ENCODE measurements at places on chromosomes 7 and 10.

DNA sequence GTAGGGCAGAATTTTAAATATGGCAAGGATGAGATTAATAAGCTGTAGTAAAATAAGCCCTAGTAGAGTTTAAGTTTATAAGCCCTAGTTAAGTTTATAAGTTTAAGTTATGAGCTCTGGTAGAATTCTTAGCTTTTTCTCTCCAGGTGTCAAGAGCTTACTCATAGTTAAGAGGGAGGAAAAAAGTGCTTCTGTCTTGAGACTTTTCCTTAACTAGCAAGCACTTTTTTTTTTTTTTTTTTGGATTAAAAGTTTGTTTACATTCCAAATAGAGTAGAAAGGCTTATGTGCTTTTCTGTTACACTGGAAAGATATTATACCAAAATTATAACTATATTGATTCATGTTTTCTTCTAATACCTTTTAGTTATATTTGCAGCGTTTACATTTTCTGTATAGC, 25.5 kb upstream of the MPP7 start:
- DNase-seq, result no peak

DNA sequence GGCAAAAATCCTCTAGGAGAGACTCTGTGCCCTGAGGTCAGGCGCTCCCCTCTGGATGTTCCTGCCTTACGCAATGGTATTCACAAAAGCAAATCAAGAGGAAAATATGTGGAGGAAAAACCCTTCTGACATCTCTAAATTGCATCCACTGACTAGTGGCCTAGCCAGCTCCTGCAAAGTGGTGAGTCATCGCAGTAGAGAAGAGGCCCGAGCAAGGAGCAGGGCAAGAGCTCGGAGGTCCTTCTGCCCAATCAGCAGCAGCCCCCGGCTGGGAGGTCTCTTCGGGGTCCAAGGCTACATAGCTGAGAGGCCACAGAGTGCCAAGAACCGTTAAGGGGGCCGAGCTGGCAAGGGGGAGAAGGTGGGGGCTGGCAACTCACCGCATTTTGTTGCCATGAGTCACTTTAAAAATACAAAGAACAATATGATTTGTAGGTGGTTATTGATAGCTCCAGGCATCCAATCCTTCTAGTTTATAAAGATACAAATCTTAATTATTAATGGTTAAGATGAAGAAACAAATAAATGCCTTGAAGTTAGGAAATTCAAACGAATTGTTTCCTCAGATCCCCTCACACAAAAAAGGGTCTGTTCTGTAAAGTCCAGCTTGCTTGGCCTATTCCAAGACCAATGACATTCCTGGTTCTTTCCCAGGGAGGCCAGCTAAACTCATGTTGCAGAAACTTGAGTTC, 161.6 kb downstream of the PKD1L1 start:
- peak; percentile 53 for DNase-seq

GRCh38 chr7:22394739-22395138, 37.8 kb upstream of the RAPGEF5 start:
- DNase-seq, result no peak

- DNase-seq, result no peak
Measured at GRCh38 chr7:51067258-51067657, 249.4 kb downstream of the COBL start.

- no peak for DNase-seq
Measured at GRCh38 chr7:44473295-44473694, 17.2 kb downstream of the NUDCD3 start.

GRCh38 chr7:149690688-149691446, 82.5 kb downstream of the ZNF467 start:
- DNase-seq, result peak; percentile 46

- DNase-seq, result no peak
Measured at GRCh38 chr10:29353305-29353704, 64.4 kb downstream of the LYZL1 start.

- DNase-seq, result no peak
Measured at GRCh38 chr7:112654322-112655216, 135.6 kb downstream of the TMEM168 start.

DNA sequence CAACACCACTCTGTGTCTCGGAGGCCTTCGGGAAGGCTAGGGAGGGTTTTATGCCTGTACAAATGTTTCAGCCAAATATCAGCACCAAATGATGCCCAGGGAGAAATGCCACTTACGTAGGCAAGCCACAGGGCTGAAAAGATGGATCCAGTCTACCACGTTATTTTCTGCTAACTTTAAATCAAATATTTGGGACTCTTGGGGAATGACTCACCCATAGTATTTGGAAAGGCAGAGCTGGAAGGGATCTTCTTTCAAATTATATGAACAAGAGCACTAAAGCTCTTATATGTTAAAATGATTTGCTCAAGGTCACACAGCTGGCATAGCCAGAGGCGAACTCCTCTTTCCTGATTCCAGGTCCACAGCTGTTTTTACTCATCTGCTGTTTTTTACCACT, 591.4 kb downstream of the SORCS1 start:
- no peak for DNase-seq

- DNase-seq, result no peak
Measured at GRCh38 chr7:6252748-6253147, 19.7 kb downstream of the CYTH3 start.

GRCh38 chr10:118981946-118982345, 47.6 kb upstream of the NANOS1 start:
- DNase-seq, result no peak

DNA sequence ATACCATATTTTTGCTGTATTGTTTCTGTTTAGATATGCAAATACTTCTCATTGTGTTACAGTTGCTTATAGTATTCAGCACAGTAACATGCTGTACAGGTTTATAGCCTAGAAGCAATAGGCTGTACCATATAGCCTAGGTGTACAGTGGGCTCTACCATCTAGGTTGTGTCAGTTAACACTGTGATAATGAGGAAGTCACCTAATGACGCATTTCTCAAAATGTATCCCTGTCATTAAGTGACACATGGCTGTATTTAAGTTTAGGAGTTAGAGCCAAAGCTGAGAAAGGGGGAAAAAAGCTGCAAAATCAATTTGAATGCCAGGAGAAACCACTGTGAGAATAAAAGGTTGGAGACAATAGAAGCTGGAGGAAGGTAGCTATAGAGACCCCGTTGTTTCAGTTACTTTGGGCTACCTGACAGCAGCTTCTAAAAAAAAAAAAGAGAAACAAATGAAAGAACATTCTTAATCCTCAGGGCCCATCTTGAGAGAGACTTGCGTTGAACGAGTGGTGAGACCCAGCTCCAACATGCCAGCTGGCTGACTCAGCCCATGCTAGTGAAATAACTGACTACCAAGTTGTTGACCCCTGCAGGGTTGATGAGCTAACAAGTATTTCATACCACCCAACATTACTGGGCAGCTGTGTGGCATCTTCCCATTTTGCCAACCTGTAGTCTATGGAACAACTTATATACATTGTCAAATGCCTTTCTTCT, 8.7 kb downstream of the STARD3NL start:
- no peak for DNase-seq

DNA sequence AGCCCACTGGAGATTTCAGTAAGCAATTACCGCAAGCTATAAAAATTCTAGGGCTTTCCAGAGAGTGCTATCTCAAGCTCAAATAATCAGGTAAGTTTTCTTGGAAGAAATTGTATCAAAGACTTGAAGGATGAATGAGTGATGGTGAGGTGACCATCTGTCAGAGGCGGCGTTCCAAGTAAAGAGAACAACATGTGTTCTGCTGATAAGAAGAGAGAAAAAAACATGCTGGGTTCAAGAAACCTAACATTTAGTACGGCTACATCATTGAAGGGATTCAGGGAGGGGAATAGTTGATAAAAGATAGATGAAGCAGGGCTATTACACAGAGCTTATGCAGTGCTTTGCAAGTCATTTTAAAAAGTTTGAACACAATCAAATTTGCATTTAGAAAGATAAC, 100.7 kb downstream of the GNAI1 start:
- DNase-seq, result peak; percentile 38
